ENCODE measurements at places on chromosomes 3 and 15.
A peak's percentile ranks its signal among the peaks of the same experiment; 100 is the strongest.

DNA sequence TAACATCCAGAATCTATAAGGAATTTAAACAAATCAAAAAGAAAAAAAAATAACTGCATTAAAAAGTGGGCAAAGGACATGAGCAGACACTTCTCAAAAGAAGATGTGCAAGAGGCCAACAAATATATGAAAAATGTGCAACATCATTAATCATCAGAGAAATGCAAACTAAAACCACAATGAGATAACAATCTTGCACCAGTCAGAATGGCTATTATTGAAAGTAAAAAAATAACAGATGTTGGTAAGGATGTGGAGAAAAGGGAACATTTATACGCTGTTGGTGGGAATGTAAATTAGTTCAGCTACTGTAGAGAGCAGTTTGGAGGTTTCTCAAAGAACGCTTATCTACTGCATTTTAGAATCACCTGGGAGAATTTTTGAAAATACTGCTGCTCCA is 186.1 kb downstream of the OTOL1 start:
- no peak for DNase-seq

GRCh38 chr3:123377243-123377740 is 71.6 kb downstream of the ADCY5 start:
- DNase-seq = no peak

- DNase-seq = no peak
Measured at GRCh38 chr3:113714702-113715101, 18.3 kb upstream of the USF3 start.

DNA sequence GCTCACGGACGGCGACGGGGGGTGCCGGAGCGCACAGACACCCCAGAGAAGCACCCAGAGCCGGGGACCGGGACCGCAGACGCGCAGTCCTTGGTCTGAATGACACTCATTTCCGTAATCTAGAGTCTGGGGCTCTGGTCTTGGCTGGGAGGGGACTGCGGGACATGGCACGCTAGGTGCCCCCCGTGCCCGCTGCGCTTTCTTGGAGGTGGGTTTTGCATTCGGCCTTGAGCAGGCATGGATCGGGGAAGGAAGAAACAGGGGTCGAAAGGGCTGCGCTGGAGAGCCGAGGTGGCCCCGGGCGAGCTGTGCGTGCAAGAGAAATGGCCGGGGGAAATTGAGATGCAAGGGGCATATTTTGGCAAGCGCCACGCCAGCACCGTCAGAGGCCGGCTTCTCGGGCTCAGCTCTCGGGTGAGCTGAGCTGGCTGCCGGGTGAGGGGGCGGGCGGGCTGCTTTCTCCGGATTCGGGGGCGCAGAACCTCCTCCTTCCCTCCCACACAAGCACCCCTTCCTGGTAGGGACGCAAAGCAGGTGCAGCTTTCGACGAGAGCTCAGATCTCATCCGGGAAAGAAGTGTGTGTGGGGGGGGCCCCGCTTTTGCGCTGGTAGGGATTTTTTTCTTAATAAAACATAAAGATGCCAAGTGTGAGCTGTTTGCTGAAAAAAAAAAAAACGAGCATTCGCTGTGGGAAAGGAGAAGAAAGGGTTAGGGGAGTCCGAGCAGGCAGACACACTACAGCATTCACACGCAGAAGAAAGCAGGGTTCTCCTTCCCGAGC is 963 bp upstream of the NTRK3 start:
- peak; percentile 11 for DNase-seq

GRCh38 chr3:180855364-180855763 is 57.1 kb upstream of the FXR1 start:
- DNase-seq = peak; percentile 56

DNA sequence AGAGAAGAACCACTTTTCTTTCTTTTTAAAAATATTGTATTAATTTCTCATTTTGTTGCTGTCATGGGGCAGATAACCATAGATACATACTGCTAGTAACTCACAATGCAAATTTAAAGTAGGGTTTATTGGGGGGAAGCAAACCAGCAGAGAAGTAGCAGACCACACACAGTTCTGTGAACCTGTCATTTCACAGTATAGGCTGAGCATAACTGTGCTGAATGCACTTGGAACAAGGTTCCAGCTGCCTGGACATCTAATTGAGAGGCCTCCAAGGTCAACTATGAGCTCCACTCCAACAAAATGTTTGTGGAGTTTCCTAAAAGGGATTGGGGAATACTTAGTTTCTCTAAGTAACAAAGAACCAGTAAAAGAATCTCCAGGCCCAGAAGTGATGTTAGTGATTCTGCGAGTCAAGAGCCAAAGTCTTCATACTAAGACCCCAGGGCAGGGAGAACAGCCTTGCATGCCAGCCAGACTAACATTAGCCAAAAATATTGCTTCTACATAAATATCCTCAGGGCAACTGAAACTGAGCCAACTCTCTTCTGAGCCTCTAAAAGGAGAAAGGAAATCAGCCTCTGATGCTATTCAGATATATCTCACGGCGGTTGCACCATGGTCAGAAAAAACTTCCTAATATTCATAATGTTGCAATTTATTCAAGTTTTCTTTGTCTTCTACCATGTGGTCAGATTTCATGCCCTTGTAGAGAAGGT is 856.4 kb upstream of the ALCAM start:
- no peak for DNase-seq

DNA sequence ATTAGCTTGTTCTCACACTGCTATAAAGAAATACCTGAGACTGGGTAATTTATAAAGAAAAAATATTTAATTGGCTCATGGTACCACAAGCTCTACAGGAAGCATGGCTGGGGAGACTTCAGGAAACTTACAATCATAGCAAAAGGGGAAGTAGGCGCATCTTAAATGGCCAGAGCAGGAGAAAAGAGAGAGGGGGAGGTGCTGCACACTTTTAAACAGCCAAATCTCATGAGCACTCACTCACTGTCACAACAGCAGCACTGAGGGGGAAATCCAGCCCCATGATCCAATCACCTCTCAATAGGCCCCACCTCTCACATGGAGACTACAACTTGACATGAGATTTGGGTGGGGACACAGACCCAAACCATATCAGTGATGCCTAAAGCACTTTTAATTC is 82.5 kb downstream of the DCLK3 start:
- no peak for DNase-seq

DNA sequence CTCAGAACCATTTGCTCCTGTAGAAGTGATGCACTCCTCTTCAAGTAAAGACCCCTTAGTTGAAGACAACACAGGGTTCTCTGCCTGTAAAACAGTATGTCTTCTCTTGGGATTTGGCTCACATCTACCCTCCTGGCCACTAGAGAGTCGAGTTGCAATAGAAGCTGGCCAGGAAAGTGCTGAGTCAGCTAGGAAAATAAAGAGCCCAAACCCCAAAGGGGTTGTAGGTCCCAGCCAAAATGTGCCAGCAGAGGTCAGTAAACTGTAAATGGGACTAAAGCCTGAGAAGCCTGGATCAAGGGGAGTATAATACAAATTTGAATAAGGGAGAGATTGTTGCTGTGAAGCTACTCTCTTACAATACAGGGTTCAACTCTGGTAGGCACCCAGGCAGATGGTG is 37.2 kb upstream of the THBS1 start:
- no peak for DNase-seq

- DNase-seq = no peak
Measured at GRCh38 chr3:57000012-57000411, 60.5 kb upstream of the SPATA12 start.

DNA sequence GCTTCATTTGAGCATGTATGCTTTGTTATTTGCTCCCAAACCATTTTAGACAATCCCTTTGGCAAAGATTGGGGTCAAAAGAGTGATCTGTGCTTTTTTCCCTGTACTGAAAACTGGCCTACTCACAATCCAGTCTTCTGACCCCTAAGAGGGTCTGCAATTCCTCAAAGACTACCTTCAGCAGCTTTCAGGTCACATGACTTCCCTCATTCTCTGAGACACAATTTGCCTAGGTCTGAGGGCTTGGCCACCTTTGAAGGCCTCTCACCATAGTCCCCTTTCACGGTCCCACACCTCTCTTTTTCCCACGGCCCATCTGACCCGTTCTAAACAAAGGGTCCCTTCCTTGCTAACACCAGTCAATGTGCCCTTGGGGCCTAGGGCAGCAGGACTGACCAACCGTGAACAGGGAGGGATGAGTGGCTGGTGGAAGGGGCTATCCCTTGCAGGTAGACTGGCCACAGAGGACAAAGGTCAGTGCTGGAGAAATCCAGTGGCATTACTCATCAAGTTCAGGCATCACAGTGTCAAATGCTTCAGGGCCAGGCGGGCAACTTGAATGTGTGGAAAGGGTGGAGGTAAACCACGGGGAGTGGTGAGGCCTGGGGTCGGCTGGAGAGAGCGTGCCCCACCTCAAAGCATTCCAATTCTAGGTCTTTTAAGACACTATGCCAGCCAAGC is 10.8 kb downstream of the RASL12 start:
- no peak for DNase-seq

DNA sequence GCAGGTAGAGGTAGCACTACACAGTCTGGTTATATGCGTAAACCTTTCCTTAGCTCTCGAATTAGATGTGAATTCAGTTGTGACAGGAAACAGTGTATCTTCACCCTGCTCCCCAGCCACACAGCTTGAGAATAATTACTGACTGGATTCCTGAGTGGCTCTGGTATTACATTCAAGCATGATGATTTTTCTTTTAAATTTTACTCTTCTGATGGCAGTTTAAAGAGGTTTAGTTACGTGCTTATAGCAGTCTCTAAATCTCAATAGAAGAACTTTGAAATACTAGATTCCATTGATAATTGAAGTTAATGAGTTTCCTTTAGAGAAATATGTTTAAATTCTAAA is 98.8 kb downstream of the FNDC3B start:
- DNase-seq = no peak

DNA sequence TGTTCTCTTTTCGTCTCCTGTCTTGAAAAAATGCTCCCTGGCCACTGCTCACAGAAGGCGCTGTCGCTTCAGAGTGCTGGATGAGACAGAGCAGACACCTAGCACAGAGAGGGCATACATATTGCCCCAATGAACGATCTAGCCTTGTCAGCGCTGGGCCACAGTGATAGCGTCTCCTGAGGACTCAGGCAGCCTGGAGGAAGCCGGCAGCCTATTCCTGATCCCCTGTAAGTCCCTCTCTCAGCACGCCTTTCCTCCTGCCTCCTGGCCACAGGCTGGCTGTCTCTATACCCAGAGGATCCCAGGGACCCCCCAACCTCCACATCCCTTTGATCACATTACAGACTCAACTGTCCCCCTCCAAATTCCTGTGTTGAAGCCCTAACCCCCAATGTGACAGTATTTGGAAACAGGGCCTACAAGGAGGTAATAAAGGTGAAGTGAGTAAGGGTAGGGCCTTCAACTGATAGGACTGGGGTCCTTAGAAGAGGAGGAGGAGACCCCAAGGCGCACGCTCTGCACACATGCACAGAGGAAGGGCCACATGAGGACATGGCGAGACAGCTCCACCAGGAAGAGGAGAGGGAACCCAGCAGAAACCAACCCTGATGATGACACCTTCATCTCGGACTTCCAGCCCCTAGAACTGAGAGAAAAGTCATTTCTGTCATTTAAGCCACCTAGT is 7.5 kb downstream of the PLA2G4F start:
- DNase-seq = no peak

- DNase-seq = peak; percentile 33
Measured at GRCh38 chr15:92885224-92886041, 14.7 kb upstream of the CHD2 start.

- no peak for DNase-seq
Measured at GRCh38 chr15:83992324-83993031, 243.1 kb upstream of the GOLGA6L4 start.

DNA sequence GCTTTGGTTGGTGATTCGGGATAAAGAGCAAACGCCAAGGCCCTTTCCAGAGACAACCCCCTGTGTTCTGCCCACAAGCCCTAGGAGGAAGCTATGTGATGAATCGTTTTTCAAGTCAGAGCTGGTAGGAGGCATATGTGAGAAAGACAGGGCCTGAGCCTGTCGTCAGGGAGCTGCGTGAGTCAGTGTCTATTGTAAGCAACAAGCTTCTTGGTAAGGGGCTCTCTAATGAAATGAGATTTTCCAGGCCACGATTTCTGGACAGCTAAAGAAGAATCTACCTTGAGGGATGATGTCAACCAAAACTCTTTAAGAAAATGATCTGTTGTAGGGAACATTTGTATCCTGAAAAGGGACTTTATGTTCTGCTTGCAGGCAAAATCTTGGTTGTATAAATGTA is 318.9 kb upstream of the IL12A start:
- no peak for DNase-seq

DNA sequence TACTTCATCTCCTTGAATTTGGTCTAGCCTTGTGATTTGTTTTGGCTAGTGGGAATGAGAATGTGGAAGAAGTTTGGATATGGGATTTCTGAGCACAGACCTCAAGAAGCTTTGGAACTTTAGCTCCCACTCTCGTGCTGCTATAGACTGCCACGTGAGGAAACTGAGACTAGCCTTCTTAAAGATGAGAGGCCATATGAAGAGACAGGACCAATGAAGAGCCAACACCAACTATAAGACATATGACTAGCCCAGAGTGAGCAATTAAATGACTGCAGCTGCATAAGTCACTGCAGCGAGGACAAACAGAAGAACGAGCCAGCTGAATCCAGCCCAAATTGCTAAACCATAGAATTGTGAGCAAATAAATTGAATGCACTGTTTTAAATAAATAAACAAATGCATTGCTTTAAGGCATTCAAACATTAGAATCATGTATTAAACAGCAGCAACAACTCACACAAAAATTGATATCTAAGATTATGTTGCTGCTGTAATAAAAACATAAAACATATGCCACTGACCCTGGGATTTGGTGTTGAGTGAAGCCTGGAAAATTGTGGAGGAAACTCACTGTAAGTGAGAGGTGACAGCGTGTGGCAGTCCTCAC is 15.7 kb upstream of the CNTN4 start:
- DNase-seq = no peak

GRCh38 chr15:69513450-69513960 is 60.9 kb downstream of the RPLP1 start:
- DNase-seq = no peak

GRCh38 chr3:112633757-112634156 is 7.2 kb downstream of the CCDC80 start:
- peak; percentile 12 for DNase-seq

DNA sequence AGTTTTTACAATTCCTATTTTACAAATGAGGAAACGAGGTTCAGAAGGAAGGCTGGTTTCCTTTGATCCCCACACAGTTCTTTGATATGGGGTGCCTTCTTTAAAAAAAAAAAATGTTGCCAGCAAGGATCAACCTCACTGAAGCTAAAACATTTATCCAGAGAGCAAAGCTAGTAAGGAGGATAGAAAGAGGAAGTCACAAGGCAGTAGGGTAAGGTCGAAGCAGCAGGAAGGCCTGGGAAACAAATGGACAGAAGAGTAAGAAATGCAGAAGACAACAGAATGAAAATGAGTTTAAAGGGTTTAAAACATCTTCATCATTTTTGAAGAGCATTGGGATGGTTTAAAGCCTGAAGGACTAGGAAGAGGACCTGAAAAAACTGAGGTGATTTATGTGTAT is 30.6 kb upstream of the CP start:
- no peak for DNase-seq
